ENCODE measurements at places on chromosomes 6 and 20.

DNA sequence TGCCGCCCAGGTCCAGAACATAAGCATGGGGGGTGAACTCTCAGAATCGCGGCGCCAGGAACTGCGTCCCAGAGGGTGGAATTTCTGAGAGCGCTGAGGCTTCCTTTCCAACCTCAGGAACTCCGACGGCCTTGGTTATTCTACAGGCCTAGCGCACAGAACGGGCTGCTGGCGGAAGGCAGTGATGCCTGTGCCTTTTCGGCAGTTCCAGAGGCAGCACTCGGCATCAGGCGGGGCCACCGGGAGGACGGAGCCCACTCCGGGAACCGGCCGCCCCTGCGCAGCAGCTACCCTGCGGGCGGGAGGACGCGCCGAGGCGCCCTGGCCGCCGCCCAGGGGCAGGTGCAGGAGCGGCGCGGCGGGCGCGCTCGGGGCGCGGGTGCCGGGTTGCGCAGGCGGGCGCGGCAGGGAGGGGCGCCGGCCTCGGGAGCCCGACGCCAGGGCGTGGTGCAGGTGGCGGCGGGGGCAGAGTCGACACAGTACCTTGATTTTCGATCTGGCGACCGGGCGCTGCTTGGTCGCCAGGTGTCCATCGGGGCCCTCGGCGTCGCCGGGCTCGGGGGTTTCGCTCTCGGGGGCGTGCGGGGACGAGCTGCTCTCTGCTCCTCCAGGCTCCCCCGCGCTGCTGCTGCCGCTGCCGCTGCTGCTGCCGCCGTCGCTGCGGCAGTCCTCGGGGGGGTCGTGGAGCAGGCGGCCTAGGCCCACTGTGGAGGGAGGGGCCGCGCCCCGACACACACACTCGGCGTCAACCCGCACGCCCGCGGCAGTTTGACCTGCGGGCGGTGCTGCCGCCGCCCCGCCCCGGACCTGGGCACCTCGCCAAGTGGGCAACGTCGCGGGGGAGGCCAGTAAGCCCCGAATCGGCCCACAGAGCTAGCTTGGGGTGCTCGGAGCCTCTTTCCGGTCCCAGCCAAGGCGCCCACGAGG lies 1.3 kb downstream of the OVOL2 start:
- DNase-seq, result no peak

DNA sequence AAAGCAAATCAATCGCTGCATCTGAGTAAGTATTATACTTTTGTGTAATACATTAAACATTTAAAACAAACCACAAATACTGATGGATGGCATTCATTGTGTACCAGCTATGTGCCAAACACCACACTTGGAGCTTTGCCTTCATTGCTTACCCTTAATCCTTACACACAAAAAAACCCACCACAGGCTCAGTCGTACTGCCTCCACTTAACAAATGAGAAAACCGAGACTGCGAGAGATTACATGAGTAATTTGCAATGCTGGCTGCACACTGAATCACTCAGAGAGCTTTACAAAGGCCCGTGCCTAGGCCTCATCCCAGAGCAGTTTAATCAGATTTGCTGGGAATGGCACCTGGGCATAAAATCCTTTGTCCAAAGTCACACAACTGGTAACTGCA lies 130.5 kb downstream of the EDN1 start:
- DNase-seq, result no peak

DNA sequence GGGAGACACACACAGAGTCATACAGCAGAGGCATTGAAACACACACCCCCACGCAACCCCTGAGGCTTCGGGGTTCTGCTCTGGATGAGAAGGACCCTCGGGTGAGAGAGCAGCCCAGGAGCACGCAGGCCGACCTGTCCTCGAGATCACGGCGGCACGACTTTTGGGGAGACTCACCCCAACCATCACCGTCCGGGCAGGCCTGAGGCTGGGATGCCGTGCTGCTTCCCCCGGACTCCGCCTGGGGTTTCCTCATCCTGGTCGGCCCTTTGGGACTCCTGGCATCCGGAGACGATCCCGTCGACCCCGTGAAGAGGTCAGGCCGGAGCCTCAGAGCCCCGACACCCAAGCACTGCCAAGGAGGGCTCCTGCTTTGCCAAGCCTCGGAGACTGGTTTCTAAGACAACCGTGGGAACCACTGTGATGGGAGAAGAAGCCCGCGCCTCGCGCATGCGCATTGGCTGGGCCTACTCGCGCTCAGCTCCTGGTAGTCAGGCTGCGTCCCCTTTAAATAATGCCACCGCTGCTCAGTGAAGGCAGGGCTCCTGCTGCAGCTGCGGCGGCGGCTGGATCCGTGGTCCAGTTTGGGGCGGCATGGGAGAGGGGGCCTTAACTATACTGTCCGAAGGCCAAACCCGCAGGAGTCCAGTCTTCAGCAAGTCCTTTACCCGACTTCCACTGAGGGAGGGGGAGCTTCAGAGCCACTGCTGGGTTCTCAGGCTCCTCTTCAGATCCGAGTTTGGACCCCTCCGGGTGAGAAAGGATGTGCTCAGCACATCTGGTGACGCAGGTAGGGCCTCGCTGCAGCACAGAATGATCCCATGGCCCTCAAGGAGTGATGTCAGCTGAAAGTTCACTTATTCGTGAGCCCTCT lies 171.4 kb upstream of the ZNF337 start:
- DNase-seq, result no peak

GRCh38 chr20:21804802-21805201 lies 99.3 kb downstream of the PAX1 start:
- no peak for DNase-seq

DNA sequence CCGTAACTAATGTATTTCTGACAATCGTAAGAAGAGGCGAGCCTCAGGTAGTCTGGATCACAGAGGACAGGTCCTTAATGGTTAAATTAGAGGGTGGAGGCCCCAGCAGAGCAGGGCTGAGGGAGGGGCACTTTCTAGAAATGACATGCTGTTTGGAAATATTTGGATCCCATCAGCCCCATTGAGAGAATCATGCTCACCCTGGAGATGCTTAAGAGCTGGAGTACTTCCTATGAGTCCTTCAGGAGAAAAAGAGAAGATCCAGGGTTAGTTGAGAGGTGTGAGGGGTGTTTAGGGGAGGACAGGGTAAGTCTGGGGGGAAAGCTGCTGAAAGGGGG lies 123.0 kb downstream of the TCP11 start:
- no peak for DNase-seq
